ENCODE measurements at places on chromosomes 4 and X.

DNA sequence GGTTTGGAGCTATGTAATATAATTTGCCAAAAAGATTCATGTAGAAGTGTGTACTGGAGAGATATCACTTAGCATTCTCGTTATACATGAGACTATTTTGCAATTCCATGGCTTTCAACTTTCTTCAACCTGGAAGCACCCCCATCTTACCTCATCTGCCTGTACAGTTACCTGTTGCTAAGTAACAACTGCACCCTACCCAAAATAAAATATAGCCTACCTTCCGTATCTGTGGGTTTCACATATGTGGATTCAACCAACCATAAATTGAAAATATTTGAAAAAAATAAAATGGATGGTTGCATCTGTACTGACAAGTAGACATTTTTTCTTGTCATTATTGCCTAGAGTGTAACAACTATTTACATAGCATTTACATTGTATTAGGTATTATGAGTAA is 278.3 kb downstream of the PPP1R2C start:
- DNase-seq: no peak

- DNase-seq: no peak
Measured at GRCh38 chr4:54446581-54446980, 211.2 kb upstream of the KIT start.

GRCh38 chr4:1737666-1738065 is 16.3 kb downstream of the TACC3 start:
- no peak for DNase-seq

DNA sequence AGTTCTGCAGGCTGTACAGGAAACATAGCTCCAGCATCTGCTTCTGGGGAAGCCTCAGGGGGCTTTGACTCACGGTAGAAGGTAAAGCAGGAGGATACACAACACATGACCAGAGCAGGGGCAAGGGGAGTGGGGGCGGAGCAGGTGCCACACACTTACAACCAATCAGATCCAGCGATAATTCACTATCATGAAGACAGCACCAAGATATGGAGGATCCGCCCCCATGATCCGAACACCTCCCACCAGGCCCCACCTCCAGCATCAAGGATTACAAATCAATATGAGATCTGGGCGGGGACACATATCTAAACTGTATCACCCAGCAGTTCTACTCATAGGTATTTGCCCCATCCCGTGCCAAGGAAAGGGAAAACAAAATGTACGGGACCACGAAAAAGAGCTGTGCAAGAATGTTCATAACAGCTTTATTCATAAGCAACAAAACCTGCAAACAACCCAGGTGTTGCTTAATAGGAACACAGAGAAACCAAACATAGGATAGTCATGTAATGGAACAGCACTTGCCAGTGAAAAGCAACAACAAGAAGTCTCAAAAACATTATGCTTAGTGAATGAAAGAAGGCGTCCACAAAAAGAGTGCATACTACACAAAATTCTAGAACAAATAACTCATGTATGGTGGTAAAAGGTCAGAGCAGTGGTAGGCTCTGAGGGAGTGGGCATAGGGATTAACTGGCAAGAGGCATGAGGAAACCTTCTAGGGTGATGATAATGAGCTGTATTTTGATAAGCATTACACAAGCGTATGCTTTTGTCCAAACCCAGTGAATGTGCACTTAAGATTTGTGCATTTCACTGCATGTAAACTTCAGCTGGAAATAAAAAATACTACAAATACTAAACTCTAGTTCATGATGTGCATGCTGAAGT is 130.9 kb upstream of the FAM9B start:
- no peak for DNase-seq

GRCh38 chrX:136598631-136599030 is 49.3 kb upstream of the CD40LG start:
- no peak for DNase-seq

DNA sequence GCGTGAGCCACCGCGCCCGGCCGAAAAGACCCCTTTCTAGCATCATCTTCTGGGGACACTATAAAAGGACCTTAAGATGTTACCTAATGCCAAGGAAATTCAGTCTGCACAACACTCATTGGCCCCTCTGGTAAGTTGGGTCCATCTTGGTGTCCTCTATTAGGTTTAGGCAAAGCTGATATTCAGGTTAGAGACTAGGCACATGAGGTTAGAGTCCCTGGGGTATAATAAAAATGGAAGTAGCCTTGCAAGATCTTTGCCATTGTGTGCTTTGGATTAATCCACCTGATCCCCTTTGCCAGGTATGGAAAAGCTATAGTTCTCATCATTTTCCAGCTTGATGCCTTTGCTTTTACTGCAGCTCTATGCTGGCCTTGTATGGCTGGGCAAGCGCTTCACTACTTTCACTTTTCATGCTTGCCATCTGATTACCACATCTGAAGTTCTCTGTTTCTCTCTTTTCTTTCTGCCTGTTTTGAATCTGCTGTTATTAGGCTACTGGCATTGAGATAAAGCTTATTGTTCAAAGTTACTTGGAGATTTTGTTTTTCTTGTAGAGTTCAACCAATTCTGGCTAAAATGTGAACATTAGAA is 5.4 kb upstream of the ADH4 start:
- DNase-seq: no peak

DNA sequence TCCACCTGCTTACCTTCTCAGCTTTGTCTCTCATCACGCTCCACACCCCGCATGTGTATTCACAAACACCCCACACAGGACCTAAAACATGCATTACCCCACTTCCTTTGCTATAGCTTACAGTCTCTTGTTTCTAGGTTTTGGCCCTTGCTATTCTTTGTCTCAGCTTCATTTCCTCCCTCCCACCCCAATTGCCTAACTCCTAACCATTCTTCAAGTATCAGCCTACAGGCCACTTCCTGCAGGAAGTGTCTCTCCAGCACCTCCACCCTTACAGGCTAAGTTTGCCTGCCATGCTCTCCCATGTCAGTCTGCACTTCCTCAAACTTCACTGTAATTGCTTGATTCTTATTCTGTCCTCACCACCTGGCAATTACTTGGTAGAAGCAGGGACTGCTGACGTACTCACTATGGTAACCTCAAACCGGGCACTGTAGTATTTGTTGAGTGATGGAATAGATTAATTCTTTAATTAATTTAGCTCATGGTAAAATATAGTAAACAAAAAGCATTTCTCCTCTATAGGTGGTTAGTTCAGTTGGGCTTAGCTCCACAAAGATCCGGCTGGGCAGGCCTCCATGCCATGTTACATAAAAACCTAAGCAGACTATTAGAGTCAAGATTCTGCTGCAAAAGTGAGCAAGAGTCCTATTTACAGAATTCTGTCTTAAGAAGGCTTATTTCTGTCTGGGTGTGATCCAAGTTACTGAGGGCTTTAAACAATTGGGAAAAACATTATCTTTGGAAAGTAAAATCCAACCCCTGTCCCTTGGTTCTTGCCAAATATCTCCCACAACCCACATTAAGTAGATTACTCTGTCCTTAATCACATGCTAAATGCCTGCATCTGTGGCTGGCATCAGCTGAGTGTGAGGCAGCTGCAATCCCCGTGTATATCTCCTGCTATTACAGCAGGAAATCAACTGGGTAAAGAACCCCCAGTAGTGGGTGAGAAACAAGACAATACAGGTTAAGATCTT is 124.7 kb upstream of the CPEB2 start:
- no peak for DNase-seq

GRCh38 chr4:151324752-151325110 is 674 bp downstream of the SH3D19 start:
- DNase-seq: no peak

- DNase-seq: no peak
Measured at GRCh38 chr4:14303856-14304255, 676.3 kb upstream of the BOD1L1 start.
